Activated gamma-delta T cell treated with anti-CD3 and anti-CD28 coated beads, Interleukin-2, amount 50 U/mL, for 16 hours (primary cell): ENCODE measurements at places on chromosomes 12 and 14.

- no peak for DNase-seq
Observed at GRCh38 chr12:79710707-79711483, 20.1 kb upstream of the PAWR start.

DNA sequence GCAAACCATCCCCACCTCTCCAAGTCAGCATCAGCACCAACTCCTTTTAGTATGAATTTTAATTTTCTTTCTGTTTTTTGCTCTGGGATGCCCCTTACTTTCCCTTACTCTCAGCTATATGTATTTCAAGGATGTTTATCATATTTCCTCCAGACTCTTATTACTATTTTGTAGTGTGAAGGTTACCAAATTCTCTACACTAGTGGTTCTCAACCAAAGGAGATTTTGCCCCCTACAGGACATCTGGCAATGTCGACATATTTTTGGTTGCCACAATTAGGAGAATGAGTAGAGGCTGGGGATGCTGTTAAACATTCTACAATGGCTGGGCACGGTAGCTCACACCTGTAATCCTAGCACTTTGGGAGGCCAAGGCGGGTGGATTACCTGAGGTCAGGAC is 29.1 kb upstream of the SOS2 start:
- no peak for DNase-seq

DNA sequence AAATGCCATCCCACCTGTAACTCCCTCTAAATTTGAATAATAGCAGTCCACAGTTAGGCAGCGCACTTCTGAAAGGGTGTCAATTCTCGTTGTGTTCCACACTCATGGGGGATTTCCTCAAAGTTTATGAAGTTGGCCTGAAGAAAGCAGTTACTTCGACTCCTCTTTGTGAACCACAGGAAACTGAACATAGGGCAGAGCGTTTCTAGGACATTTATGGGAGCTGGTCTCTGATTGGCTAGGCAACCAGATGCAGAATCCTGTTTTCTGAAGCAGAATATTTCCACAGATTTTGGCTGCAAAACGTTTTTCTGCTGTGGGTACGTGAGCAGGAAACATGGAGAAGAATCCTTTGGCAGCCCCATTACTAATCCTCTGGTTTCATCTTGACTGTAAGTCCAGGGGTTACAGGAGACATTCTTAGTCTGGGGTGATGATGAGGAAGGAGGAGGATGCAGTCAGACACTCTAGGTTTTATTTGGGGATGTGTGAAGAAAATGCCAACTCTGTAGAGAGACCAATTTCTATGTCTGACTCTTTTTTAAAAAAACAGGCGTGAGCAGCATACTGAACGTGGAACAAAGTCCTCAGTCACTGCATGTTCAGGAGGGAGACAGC is 431.5 kb upstream of the OR4E1 start:
- no peak for DNase-seq

GRCh38 chr14:74064883-74065282 is 19.4 kb downstream of the ALDH6A1 start:
- DNase-seq: no peak

DNA sequence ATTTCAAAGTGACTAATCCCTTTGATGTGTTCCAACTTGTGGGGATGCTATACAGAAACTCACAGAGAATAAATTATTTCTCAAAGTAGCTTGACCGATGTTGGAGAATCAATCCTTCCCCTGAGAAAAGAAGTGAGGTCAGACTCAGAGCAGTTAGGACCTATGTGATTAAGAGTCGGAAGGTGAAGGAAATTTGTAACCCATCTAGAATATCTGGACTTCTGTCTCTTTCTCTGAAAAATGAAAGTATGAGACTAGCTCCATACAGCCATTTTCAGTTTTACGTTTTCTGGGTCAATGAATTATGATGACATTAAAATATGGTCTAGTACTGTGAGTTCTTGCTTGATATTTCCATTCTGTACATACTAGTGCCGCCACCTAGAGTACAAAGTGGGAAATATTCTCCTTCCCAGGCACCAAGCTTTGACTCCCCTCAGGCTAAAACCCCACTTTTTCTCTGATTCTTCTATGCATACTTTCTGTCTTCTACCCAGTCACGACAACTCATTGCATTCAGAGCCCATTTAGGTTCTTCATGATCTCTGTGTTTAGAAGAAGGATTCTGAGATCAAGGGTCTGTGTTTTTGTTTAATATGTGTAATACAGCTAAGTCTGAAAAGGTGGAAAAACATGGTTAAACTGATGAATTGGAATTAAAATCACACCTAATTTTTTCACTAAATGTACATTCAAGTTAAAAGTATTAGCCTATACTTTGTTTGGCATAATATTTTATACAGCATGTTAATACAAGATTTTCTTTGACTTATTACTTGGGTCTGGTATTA is 6.9 kb upstream of the NTS start:
- DNase-seq: no peak
